ENCODE measurements at places on chromosomes 4 and X.

- no peak for DNase-seq
Measured at GRCh38 chrX:112670290-112670689, 9.4 kb downstream of the LHFPL1 start.

DNA sequence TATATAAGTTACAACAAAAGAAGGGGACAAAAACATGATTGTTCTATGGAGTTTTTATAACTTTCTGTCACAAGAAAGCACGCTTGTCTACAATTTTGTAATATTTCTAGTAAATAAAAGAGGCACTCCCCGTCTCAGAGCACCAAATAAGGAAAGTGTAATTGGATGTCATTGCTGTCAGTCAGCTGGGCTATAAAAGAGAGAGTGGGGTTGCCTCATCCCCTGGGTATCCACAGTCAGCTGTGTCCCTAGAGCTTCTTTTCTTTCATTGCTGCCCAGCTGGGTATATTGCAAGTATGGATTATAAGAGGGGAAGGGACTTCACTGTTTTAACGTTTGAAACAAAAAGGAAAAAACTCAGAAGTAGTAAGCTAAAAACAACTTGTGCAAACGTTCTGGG lies 61.3 kb downstream of the NPNT start:
- DNase-seq, result no peak

GRCh38 chr4:142607976-142608375 lies 238.1 kb downstream of the INPP4B start:
- DNase-seq, result no peak

DNA sequence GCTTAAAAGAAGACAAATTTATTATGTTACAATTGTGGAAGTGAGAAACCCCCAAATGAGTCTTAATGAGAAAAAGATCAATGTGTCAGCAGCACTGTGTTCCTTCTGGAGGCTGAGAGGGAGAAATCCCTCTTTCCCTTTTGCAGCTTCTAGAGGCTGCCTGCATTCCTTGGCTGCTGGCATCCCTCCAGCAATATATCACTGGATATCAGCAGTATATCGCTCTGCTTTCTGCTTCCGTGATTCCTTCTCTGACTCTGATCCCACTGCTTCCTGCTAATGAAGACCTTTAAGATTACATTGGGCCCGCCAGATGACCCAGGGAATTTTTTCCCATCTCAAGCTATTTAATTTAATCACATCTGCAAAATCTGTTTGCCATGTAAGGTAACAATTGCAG lies 1008.0 kb downstream of the RAPGEF2 start:
- no peak for DNase-seq

DNA sequence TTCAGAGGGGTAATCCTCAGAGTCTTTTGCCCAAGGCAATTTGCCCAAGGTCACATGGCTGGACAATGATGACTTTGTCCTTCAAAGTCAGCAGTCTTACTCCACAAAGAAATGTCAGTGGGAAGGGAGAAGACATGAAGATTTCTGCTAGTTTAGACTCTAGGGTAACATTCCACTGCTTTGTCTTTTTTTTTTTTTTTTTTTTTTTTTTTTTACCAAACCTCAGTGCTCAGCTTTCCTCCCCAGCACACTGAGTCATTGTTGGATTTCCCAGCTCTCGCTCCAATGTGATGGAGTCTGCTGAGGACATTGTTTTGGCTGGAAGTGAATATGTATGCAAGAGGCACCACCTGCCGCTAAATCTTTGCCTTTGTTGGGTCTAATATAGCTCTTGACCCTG lies 7.2 kb upstream of the C1QTNF7 start:
- no peak for DNase-seq

DNA sequence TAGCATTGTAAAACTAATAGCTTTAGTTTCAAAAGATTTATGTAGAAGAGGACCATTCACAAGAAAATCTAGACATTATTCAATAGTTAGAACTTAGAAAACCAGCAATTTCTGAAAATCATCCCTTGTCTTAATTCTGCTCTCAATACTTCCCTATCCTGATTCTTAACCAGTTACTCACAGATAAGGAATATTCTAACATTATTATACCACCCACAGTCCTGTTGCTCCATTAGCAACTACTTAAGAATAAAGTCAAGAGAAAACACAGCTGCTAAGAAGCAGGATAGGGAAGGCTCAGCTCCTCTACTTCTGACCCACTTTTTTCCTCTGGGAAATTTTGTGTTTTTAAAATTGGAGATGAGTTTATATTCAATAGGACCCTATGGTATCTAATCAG lies 47.7 kb downstream of the PHKA1 start:
- no peak for DNase-seq

DNA sequence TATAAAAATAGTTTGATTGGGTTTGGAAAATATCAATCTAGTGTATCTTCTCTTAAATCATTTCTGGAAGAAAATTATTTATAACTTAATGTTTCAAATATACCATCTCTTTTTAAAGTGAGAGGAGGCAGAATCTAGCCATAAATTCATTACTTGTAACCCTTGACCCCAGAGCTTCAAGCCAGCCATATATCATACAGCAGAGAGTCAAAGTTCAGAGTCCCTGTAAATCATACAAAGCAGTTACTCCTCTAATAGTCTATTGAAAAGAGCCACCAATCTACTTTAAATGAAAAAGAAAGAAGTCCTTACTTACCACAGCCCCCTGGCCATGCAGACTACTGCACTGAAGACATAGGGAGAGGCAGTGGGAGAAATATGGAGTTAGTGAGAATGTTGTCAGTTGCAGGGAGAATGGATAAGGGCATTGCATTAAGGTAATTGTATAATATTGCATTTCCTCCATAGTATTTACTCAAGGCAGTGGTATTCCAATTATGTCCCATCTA lies 229.5 kb downstream of the NKX6-1 start:
- no peak for DNase-seq

DNA sequence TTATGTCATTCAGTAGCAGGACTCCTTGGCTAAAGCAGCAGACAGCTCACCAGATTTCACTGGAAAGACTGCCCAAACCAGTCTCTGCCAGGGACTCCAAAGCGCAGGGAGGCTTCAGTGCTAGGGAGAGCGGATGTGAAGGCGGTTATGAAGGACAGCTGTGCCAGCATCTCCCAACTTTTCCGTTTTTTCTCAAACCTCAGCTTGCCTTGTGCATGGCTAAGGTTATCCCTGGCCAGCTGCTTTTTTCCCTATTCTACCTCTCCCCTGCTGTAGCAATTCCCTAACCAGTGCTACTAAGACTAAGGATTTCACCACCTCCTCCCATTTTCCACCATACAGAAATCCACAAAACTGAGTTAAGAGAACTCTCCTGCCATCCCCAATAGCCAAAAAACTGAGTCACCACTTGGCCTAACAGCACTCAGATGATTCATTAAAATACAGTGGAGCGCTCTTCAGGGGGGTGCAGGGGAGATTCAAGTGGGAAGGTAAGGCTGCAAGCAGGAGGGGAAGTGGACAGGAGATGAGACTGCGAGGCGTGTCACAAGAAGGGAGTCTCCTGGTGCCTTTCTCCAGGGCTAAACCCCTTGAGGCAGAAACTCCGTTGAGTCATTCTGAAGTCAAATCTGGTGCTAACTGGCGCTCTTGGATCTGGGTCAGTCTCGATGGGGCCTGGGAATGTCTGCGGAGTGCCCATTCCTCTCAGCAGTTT lies 90.7 kb downstream of the PALLD start:
- DNase-seq, result no peak

GRCh38 chr4:166335256-166335938 lies 462.4 kb downstream of the TLL1 start:
- DNase-seq, result no peak

DNA sequence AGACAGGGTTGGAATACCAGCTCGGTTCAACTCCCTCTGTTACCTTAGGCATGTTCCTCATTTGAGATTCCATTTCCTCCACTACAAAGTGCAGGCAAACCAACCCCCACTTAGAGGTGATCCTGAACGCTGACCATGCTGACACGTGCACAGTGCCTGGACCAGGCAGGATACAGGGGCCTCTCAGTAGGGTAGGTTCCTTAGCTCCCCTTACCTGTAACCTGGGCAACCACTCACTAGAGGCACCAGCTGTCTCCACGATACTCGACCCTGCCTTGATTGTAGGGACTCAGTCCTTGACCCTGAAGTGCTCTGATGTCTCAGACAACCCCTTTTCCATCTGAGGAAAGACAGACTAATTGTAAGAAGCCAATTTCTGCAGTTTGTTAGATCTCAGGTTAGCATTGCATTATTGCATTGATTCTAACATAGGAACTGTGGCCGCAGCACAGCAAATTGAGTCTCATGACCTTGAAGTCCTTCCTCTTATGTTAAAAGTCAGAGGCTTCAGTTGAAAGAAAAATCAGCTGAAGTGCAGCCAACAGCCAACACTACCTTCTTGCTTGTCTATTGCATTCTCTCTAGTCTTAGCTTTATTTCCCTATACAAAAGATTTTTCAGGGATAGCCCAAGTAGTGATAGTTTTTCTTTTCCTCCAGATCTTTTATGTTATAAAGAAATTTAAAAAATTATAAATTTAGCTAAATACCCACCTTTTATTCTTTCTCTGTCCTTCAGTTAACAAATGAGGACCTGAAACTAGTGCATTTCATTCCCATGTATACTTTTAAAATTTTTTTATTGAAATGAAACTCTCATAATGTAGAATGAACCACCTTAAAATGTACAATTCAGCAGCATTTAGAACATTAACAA lies 11.2 kb upstream of the C1QTNF7 start:
- DNase-seq, result no peak

DNA sequence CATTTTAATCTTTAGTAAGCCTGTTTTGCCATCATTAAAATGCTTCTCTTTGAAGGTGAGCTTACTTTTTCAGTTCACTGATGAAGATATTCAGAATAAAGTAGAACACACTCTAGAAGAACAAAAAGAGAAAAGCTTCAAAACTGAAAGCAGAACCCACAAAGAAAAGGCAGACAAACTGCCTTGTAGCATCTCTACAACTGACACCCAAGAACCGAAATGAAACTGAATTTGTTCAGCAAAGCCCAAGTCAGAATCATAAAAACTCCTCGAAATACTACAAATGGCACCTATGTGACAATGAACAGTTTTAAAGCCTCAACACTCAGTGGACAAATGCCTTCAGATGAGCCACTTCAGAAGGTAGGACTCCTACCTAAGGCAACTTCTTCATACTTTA lies 83.6 kb downstream of the MAML3 start:
- no peak for DNase-seq

- DNase-seq, result peak; percentile 0
Measured at GRCh38 chr4:120977435-120977997, 55.0 kb upstream of the PRDM5 start.

DNA sequence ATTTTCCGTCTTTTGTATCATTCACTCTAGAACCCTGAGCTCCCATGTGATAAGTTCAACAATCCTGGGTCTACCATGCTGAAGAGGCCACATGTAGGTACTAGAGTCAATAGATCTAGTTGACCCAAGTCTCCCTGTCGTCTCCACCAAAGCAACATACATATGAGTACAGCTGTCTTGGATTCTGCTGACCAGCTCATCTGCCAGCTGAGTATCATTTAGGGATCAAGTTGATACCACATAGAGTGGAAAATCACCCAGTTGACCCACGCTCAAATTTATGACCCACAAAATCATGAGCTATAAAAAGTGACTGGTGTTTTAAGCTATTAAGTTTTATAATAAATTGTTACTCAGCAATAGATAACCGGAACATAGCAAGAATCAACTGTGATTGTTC lies 61.8 kb downstream of the DMD start:
- DNase-seq, result no peak

DNA sequence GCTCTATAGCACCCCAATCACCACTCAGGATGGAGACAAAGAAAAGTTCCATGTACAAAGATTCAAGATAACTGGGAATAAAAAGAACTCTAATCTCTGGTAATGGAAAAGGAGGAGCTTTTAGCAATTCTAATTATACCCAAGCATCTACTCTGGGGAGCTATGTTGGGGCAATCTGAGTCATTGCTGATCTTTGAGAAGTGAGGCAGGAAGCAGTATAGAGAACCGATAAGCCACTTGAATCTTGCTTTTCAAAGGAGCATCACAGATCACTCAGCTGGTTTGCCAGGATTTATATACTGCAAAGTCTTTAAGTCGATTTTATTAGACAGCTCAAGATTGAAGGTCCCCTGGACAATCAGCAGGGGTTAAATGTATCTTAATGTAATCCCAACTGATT lies 220.0 kb downstream of the ENOX2 start:
- DNase-seq, result no peak

- no peak for DNase-seq
Measured at GRCh38 chrX:132497432-132497831, 8.6 kb upstream of the MBNL3 start.

- DNase-seq, result no peak
Measured at GRCh38 chrX:16867947-16868346, 2.2 kb downstream of the RBBP7 start.

DNA sequence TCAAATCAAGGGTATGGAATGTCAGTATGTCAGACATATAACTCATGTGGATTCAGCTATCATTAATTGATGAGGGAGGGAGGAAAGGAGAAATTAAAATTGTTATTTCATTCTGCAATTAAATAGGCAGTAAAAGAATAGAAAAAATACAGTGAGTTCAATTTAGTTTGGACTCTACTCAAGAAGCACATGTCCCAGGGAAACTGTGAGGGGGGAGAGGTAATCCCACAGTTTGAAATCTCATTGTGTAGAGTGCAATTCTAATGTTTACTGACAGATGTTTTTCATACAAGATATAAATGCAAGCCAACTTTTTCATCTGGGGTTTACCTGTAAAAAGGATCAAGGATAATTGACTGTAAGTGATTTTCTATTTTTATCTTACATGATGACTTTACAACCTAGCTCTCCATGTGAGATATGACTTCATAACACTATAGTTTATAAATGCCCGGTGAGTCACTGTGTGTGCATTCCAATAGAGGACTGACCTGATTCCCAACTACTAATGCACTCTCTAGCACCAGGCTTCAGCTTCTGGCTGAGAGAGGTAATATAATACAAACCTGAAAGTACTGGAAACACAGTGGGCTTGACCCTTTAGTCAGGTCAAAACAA lies 35.2 kb upstream of the SCD5 start:
- no peak for DNase-seq

- no peak for DNase-seq
Measured at GRCh38 chr4:163902417-163902816, 407.9 kb downstream of the TMA16 start.

- peak; percentile 9 for DNase-seq
Measured at GRCh38 chr4:61517144-61517543, 317.0 kb downstream of the ADGRL3 start.

GRCh38 chr4:48620831-48621230 lies 130.8 kb downstream of the ZAR1 start:
- no peak for DNase-seq

GRCh38 chr4:134753390-134753789 lies 551.8 kb upstream of the PABPC4L start:
- no peak for DNase-seq

DNA sequence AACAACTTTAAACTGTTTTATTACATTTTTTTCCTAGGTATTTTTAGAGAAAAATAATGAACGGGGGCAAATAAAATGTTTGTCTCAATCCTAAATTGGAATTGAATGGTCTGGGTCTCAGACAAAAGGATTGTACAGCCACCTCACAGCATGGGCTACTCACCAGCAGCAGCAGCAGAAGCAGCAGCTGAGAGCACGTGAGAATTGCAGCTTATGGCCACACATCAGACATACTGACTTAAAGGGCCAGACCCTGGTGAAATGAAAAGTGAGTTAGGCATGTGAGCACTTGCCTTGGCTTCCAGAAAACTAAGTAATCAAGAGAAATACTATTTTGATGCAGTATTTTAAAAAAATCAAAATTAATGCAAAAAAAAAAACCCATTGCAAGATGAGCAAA lies 56.6 kb downstream of the AASDH start:
- DNase-seq, result no peak

Measured in HuH-7.5 (cell line).